ENCODE measurements at places on chromosomes 13 and 19. TPM values are rescaled to one million over a fixed set of nuclear protein-coding genes. Genes with fewer than 3 reads are reported as not detected.

GRCh38 chr13:114339857-114340534 lies 25.7 kb downstream of the CHAMP1 start:
- peak overlapping the region; percentile 73 for H3K27ac ChIP-seq
- H3K27me3 ChIP-seq, result peaks cover 23% of the 10 kb centered on the region
- H3K4me3 ChIP-seq, result peak overlapping the region; percentile 40
- H3K4me1 ChIP-seq, result peaks cover 31% of the 10 kb centered on the region
- no peaks in the 10 kb centered on the region for H3K36me3 ChIP-seq
- DNase-seq, result peak; percentile 82

Gene SMIM44
- not detected for total RNA-seq

Gene C13orf42
- not detected for total RNA-seq

DNA sequence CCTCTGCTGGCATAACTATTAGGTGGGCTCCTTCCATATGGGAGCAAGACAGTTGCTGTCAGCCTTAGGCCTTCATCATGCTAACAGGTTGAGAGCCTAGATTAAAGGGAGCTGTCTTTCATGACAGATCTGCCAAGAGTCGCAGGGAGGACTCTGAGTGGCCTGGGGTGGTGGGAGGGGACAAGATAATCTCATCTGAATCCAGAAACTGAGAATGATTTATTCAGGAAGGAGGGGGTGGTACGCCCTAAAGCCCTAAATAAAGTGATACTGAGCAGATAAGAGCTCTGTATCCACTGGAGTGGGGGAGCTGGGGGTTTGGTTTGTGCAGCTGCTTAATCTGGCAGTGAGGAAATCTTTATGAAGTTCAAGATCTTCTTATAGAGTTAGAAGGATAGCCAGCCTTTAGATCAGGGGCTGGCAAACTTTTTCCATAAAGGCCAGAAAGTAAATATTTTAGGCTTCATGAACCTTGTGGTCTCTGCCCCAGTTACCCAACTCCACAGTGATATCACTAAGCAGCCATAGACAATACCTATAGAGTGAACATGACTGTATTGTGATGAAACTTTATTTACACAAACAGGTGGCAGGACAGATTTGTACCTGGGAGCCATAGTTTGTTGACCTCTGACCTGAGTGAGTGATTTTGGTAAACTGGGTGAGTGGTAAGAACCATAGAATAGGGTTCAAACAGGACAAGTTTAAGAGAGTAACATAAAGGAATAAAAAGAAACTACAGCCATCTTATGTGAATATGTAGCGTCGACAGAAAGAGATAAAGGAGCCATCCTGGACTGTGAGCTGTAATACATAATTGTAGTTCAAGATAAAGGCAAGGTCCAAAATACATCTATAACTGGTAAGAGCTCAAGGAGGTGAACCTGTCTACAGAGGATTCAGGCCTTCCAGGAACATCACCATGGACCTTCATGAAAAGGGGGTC lies 9.8 kb upstream of the STK24 start:
- peaks cover 2% of the 10 kb centered on the region for H3K27me3 ChIP-seq
- peaks cover 8% of the 10 kb centered on the region for H3K4me1 ChIP-seq
- no peak for DNase-seq
- H3K27ac ChIP-seq, result no peak overlapping the region

DNA sequence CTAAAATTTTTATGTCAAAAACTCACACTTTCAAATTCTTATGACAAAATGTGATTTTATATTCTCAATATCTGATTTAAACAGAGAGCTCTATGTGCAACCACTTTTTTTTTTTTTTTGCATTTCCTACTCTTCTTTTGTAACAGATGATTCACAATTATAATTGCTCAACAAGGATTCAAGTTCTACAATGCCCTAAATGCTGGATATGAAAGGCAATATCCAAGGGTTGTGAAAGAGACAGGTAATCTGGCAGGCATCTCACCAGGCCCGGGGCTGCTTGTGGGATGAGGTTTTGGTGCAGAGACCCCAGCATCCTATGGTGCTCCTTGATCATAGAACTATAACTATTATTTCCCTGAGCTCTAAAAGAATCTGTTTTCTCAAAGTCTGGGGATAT lies 363.6 kb upstream of the NBEA start:
- no peak overlapping the region for H3K27ac ChIP-seq
- DNase-seq, result no peak
- no peaks in the 10 kb centered on the region for H3K4me1 ChIP-seq
- no peaks in the 10 kb centered on the region for H3K27me3 ChIP-seq
- no peak overlapping the region for H3K4me3 ChIP-seq

DNA sequence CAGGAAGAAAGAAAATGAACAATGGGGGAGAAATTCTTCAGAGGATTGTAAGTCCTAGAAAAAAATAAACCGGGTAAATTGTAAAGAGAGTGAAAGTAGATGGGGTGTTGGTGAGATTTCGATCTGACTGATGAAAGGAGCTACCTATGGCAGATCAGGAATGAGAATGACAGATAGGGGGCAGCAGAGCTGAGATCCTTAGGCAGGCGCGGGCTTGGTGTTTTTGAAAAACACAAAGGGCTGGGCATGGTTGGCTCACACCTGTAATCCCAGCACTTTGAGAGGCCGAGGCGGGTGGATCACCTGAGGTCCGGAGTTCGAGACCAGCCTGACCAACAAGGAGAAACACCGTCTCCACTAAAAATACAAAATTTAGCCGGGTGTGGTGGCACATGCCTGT lies 1468.6 kb upstream of the SLC10A2 start:
- no peaks in the 10 kb centered on the region for H3K36me3 ChIP-seq
- no peak overlapping the region for H3K27ac ChIP-seq
- H3K4me1 ChIP-seq, result no peaks in the 10 kb centered on the region
